GM04503 (cell line): ENCODE measurements at places on chromosomes 7 and 10.

DNA sequence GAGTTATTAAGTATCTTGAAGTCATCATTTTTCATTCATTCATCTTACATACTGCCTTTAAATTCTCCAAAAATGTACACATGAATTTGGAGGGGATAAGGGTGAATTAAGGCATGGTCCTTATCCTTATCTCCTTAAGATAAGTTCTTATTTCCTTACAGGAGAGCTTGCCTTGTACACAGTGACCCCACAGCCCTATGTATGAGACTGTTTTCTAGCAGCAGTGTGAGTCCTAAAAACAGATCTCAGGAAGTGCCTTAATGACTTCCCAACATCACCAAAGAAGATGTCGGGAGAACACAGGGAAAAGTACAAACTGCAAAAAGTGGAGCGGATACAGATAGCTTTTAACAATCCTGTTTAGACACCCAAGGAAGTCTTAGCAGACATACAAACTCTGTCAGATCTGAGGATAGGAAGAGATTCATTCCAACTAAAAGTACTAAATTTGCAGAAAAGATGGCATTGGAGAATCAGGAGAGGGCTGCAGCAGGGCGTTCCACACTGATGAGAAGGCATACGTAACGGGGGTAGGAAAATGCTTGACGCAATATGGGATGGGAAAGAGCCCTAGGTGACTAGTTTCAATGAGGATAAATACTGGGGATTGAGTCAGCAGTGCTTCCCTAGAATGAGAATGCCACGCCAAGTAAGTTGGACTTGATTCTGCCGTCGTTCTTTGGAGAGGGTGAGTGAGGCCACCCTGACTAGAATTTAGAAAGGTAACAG lies 570.2 kb downstream of the PARD3 start:
- DNase-seq, result no peak

DNA sequence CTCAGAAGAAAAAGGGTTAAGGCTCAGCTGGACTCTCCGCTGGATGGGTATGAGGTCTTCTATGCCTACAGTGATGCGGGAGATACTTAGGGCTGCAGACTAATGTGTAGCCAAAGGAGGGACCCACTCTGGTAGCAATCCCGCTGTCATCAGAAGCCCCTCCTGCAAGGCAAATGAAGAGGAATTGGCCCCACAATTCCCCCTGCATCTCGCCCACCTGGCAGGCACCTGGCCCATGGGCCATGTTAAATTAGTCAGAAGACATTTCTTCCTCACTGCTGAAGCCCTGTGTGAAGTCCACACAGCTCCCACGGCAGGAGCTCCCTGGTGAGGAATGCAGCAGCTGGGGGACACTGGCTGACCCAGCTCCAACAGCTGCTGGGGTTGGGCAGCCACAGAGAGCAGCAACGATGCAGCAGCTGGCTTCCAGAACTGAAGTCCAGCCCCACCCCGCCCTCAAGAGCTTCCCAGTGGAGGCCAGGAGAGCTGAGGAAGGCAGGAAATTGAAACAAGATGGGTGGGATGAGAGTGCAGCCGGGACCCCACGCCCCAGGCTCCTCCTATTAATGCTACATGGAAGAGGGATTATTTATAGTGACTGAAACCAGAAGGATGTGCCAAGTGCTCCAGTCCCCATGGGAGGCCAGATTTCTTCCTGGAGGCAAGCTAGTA lies 5.5 kb downstream of the VSTM4 start:
- DNase-seq, result peak; percentile 47

DNA sequence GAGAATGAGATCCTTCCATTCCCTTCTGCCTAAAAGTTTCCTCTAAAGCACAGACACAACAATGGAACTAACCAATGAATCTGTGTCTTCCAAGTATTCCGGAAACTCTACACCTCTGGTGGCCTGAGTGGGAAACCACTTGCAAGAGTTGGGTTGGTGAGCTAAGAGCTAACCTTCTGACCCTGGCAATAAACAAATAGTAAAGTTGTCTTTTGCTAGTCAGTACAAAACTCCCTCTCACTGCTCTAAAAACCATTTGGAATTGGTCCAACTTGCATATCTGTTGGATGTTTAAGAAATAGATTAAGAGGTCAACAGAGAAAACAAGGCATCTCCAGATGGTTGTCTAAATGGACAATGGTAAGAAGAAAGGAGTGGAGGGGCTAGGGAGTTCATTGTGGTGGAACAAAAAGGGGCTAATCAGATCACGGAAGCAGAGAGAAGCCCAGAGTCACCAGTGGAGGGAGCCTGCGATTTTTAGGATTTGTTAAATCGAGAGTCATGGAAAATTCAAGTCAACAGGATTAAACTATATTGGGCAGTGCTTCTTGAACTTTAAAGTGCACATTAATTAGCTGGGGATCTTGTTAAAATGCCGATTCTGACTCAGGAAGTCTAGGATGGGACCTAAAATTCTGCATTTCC lies 192.3 kb downstream of the EVX1 start:
- no peak for DNase-seq

GRCh38 chr10:28715757-28716156 lies 38.4 kb downstream of the BAMBI start:
- no peak for DNase-seq

DNA sequence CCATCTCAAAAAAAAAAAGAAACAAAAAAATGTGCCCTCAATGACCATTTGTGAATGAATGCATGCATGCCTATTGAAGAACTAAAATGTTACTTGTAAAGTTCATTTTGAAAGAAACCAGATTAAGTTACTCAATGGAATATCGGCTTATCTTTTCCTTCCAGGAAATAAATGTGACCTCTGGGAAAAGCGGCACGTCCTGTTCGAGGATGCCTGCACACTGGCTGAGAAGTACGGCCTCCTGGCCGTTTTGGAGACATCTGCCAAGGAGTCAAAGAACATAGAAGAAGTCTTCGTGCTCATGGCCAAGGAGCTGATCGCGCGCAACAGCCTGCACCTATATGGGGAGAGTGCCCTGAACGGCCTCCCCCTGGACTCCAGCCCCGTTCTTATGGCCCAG lies 21.9 kb downstream of the RAB19 start:
- DNase-seq, result no peak

DNA sequence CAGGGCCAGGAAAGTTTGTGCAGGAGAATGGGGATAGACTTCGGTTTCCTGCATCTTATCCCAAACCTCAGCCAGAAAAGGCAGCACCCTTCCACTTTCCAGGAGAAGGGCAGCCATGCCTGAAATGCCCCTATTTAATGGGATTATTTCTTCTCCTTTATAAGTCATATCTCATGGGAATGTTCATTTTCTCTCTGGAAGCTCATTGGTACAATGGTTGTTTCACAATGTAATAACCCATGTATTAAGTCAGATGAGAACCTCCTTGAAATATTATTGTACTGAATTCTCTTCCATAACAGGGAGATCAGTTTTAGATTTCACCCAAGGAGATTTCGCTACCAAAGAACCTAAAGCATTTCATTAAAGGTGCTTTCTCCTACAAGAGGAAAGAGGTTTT lies 457.5 kb downstream of the KCNMA1 start:
- DNase-seq, result no peak

DNA sequence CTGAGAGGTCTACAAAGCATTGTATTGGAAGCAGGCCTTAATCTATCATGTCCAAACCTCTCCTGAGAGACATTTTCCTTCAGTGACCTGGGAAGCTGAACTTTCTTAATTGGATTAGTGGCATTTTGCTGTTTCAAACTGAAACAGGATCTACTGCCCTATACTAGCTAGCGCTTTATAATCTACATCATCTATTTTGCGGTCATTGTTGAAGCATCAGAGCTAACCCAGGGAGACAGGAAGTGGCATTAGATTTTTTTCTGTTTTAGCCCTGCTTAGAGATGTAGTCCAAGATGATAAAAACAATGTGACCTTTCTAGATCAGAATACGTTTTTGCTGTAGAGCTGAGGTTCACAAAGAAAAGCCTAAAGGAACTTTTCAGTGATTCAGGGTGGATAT lies 147.4 kb upstream of the AGR3 start:
- no peak for DNase-seq

DNA sequence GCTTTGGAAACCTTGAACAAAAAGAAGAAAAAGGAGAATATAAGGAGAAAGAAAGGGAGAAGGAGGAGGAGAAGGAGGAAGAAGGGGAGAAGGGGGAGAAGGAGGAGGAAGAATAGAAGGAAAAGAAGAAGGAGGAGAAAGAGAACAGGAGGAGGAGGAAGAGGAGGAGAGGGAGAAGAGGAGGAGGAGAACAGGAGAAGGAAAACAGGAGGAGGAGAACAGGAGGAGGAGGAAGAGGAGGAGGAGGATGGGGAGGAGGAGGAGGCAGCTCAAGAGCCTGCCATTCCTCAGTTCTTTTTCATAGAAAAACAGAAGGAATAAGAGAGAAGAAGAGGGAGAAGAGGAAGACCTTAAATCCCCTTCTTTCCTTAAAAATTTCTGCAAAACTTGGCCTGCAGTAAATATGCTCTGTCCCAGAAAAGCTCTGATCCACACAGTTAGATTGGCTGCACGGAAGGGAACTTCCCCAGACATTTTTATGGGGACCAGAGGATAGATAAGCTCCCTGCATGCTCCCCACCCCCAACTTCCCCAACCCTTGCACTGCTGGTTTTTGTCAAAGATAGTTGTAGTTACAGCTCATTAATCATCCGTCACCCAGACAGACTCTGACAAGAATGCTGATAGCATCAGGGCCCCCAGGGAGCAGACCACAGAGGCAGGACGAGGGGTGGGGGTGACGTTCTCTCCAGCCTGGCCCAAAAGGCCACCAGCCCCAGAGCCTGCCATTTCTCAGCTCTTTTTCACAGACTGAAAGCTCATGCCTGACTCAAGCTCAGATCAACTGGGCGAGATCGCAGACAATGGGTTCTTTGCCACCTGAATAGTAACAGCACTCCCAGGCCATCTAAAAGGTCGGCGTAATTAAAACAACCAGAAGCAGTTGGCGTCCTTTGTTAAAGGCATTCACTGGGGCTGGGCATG lies 34.5 kb upstream of the LYZL1 start:
- no peak for DNase-seq

GRCh38 chr10:3926675-3927525 lies 141.9 kb upstream of the KLF6 start:
- DNase-seq, result no peak

DNA sequence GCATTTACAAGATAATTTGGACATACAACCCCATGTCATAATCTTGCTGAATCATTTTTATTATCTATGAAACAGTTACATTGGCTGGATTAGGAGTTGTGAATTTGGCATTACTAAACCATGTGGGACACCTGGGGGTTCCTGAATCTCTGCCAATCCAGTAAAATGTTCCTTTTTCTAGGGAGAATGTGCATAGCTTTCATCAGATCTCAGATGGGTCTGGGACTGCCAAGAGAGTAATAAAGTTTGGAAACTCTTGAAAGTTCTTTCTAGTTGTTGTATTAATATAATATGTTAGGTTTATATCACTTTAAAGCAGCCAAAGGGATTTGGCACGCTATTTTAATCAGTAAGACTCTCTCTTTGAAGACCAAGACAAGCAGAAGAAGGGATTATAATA lies 62.7 kb downstream of the SEMA3E start:
- DNase-seq, result no peak

GRCh38 chr7:40024048-40024447 lies 74.0 kb downstream of the CDK13 start:
- no peak for DNase-seq

DNA sequence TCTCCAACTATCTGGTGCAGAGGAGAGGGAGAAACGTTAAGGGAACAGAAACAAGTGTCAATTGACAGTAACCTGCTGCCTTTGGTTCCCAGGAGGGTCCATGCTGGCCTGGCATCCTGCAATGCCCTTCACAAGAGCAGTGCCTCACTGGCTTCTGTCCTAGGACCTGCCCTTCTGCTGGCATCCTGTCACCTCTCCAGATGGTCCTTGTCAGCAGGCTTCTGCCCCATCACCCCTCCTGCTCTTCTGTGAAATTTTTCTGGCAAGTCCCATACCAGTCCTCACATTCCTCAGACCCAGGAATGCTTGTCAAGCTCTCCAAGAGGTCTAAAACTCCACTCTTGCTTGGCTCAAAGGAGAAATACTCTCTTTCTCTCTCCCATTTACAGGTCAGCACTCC lies 34.2 kb downstream of the C10orf67 start:
- no peak for DNase-seq
